Bone marrow (tissue), 2 donors: ENCODE measurements at places on chromosomes 5 and 9.

DNA sequence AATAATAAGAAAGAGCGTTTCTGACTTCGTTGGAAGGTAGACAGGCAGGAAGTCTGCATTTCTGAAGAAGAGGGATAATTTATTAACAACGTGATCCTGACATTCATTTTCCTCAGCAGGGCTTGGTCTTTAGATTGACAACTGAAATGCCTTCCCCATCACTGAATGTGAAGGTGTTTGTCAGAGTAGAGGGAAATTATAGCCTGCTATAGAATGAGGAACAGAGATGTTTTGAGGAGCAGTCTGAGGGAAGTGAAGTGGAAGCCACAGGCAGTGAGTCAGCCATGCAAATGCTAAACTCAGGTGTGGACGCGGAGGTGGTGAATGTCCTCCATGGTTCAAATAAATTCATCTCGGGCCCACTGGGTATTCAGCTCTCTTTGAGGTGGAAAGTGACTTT is 30.5 kb downstream of the C7 start:
- no peak for DNase-seq

DNA sequence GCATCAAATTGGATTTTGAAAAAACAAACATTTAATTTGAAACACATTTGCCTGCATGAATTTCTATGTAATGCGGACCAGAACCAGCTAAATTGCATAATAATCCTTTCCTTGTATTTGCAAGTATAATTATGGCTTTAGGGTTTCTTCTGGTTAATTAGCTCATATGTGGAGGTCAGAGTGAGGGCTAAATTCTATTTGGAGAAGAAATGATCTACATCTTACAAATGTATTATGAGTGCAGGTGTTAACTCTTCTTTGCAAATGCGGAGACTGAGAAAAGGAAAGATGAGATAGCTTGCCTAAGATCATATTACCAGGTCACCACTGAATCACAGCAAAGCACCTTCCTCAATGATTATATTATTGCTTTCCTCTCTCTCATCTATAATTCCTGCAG is 194.7 kb downstream of the CDH9 start:
- no peak for DNase-seq

DNA sequence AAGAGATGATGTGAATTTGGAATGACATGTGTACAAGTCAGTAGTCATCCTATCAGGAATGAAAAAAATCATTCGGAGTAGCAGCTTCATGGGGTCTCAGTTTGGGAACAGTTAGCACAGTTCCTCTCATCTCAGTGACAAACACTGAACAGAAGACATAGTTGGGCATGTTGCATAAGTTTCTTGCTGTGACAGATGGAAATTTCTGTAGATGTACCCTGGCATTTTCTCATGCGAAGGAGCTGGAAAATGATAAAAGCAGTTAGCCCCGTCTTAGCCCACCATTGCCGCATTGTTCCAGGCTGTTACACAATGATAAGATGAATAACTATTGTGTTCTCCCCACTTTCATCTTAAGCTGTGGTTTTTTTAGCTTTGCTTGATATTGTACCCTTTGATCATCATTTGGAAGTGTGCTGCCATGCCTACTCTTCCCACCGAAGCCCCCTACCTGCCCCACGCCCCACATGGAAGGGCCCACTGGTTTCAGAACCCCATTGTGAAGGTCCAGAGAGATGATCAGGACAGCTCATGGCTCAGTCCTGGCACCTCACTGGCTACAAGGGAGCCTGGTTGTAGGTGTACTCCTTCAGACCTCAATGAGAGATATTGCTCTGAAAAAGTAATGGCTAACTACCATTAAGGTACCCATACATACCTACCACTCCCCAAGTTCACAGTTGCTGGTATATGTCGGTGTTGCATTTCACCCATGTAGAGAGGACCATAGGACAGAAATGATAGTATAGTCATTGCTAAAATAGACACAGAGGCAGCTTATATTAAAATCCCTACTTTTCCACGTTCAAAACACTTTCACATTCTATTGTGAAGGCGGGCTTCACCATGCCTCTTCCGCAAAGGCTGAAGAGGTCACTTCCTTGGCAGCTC is 38.8 kb downstream of the SFXN1 start:
- DNase-seq: no peak

- no peak for DNase-seq
Measured at GRCh38 chr9:76654575-76654974, 109.7 kb upstream of the PCA3 start.

DNA sequence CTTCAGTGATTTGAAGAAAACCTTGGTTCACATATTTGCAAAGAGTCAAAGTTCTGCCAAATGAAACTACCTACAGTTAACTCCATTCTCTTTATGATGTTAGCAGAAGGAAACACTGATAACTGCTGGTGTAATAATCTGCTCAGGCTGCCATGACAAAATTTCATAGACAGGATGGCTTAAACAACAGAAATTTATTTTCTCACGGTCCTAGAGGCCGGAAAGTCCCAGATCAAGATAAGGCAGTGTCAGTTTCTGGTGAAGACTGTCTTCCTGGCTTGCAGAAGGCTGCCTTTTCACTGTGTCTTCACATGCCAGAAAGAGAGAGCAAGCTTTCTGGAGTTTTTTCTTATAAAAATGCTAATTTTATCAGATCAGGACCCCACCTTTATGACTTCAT is 102.4 kb upstream of the PARP8 start:
- DNase-seq: no peak

- no peak for DNase-seq
Measured at GRCh38 chr5:74452856-74453255, 187.7 kb downstream of the ENC1 start.

DNA sequence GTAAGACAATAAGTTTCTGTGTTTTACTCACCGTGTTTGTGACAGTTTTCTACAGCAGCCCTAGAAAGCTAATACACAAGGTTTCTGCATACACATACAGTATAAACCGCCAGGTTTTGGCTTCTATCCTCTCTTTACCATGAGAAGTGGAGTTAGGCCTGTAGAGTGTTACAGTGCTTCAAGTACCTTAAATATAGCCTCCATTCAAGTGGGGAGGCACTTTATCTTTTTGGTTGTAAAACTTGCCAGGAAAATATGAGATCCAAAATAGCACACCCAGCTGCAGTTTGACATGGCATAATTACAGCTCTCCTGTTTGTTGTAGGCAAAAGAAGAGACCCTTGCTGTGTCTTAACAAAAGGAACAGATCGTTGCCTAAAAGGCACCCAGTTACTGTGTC is 90.3 kb upstream of the PTPN3 start:
- DNase-seq: no peak

GRCh38 chr9:77943057-77943456 is 88.6 kb downstream of the GNAQ start:
- DNase-seq: no peak

DNA sequence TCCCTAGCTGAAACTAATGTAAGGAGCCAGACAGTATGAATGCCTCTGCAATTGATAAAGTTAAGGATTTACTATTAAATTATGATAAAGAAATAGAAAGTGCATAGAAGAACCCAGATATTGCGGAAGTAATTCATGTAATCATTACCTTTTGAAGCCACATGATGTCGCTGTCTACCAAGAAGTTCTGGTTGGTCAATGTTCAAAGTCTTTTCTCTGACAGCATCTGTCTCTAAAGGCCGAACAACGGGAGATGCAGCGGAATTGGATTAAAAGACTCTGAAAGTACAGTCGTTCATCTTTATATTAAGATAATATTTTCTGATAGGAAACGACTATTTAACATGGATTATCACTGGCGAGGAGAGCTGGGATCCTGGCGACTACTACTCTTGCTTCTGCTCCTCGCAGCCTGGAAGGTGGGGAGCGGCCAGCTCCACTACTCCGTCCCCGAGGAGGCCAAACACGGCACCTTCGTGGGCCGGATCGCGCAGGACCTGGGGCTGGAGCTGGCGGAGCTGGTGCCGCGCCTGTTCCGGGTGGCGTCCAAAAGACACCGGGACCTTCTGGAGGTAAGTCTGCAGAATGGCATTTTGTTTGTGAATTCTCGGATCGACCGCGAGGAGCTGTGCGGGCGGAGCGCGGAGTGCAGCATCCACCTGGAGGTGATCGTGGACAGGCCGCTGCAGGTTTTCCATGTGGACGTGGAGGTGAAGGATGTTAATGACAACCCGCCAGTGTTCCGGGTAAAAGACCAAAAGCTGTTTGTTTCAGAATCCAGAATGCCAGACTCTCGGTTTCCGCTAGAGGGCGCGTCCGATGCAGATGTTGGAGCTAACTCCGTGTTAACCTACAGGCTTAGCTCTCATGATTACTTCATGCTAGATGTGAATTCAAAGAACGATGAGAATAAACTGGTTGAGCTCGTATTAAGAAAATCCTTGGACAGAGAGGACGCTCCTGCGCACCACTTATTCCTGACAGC is at the start of gene PCDHA8:
Gene PCDHA8, plus strand, starts transcription at position 210 of the 985 bp plus-strand sequence. Its CDS starts 135 bp downstream, at position 345.
- DNase-seq: no peak
